Activated T-helper 1 cell treated with anti-CD3 and anti-CD28 coated beads, Interleukin-2, amount 50 U/mL, for 16 hours (primary cell): ENCODE measurements at places on chromosomes 6 and 20.

- DNase-seq, result no peak
These were observed 42.1 kb downstream of the KLHL31 start for GRCh38 chr6:53623497-53623896.

GRCh38 chr6:3844097-3844463 is 5.1 kb upstream of the FAM50B start:
- no peak for DNase-seq

GRCh38 chr6:141874930-141875602 is 257.7 kb upstream of the GJE1 start:
- no peak for DNase-seq

DNA sequence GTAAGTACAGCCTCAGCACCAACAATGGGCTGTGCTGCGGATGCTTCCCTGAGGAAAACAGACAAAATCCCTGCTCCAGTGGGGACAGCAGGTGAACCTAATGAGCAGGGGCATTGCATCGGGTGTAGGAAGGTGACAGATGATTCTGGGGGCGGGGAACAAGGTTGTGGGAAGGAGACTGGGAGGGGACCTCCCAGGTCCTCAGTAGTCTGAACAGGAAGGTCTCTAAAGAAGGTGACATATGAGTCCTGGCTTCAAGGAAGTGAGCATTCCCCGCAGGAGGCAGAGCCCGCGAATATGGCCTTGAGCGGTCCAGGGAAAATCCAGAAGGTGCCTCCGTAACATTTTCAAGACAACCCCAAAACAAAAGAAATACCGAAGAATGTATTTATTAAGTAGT is 19.4 kb downstream of the ULBP1 start:
- DNase-seq, result no peak

- no peak for DNase-seq
These were observed 16.9 kb upstream of the SLC22A2 start for GRCh38 chr6:160275511-160276003.

DNA sequence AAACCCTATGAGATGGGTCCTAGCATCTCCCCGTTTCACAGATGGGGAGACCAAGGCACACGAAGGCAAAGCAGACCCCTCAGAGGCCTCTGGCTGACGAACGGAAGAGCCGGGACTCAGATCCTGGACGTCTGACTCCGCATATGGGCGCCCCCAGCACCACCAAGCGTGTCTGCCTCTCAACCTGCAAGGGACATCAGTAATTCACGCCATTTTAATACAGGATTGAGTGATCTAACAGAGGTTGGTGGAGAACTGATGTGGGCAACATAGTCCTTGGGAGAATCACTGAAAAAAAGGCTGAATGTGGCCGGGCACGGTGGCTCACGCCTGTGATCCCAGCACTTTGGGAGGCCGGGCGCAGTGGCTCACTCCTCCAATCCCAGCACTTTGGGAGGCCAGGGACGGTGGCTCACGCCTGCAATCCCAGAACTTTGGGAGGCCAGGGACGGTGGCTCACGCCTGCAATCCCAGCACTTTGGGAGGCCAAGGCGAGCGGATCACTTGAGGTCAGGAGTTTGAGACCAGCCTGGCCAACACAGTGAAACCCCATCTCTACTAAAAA is 206.6 kb downstream of the DLL1 start:
- no peak for DNase-seq

- no peak for DNase-seq
These were observed 205.0 kb downstream of the ARID1B start for GRCh38 chr6:156982168-156982567.

- DNase-seq, result no peak
These were observed 61.8 kb upstream of the ADGRF1 start for GRCh38 chr6:47103931-47104330.
